ENCODE measurements at places on chromosomes 3 and 15.

GRCh38 chr15:95653361-95653805 is 677.1 kb upstream of the NR2F2 start:
- DNase-seq, result no peak

GRCh38 chr3:99644746-99645145 is 6.4 kb downstream of the COL8A1 start:
- DNase-seq, result no peak

GRCh38 chr3:32577174-32577573 is 6.5 kb upstream of the DYNC1LI1 start:
- no peak for DNase-seq

DNA sequence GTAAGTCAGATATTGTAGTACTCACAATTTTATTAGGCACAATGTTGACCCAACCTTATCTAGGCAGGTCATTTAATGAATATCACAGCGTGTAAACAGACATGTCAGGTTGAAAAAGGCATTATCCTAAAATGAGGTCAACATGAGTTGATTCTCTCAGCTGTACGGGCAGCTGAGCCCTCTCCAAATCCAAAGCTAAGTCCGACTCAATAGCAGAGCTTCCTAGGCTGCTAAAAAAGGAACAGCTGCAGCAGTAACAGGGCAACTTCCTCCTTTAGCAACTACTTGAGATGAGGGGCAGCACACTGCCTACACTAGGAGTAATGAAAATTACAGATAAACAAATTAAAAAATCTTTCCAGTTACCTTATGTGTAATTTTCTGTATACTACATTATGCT is 189.2 kb downstream of the CADM2 start:
- DNase-seq, result no peak

GRCh38 chr3:65019443-65020055 is 331.7 kb upstream of the ADAMTS9 start:
- DNase-seq, result no peak

DNA sequence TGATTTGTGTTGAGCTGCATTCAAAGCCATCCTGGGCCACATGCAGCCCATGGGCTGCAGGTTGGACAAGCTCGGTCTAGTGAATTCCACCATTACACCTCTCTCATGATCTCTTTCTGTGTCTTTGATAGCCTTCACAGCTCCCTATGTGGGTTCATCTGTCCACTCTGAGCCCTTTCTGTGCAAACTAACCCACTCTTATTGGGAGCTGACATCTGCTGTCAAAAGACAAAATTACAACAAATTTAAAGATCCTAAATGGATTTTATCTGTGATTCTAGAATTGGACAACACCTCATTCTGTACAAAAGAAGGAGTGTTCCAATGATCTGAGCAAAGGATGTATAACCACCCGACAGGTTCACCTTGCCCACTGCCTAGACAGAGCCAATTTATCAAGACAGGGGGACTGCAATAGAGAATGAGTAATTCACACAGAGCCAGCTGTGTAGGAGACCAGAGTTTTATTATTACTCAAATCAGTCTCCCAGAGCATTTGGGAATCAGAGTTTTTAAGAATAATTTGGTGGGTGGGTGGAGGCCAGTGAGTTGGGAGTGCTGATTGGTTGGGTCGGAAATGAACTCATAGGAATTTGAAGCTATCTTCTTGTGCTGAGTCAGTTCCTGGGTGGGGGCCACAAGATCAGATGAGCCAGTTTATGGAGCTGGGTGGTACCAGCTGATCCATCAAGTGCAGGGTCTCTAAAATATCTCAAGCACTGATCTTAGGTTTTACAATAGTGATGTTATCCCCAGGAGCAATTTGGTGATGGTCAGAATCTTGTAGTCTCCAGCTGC is 2.6 kb upstream of the XYLB start:
- no peak for DNase-seq

GRCh38 chr15:73368301-73369136 is at the start of gene HCN4:
Gene HCN4, minus strand, starts transcription at chr15:73368958. Its CDS starts 688 bp downstream, at chr15:73368270.
- DNase-seq, result no peak
